ENCODE measurements at places on chromosomes 7 and 10.

DNA sequence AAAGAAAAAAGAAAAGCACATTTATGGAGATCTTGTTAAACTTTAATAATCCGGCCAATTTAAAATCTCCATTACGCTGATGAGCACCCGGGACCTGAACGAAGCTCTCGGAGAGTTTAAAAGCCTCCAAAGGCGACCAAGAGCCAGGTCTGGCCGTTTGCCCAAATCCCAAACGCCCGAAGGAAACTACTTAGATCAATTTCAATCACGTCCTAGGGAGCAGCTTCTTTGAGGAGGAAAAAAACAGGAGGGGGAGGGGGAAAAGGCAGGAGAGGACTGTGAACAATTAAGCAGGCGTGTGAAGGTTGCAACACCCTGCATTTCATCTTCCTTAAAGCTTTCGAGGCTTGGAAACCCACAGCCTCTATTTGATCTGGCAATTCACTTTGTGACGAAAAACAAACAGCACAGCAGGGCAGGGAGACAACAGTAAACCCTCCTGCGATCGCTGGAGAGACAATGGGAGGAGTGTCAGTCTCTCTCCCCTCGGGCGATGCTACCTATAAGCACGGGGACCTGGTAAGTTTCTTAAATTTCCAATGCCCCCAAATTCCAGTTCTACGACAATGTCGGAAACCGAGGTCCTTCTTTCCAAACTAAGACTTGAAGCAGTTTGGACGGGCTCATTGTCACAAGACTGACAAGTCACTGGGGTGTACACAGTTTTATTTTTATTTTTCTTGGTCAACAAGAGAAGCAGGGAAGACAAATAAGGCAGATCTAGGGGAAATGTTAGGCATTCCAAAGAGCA is 1.2 kb downstream of the KLF6 start:
- DNase-seq, result no peak

DNA sequence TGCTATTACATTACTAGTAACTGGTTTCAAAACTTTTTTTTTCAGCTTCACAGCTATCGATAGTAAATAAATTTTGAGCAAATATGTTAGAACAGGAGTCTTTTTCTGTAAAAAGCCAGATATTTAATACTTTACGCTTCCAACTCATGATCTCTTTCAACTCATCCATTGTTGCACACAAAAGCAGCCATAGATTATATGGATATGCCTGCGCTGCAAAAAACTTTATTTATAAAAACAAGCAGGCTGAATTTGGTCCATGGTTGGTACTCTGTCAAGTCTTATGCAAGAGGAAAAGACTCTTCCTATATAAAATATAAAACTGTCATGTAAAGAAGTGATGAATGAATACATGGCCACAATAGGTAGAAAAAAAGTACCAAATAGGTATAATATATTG is 31.1 kb downstream of the WASL start:
- no peak for DNase-seq

- no peak for DNase-seq
Observed at GRCh38 chr10:815338-816090, 116.0 kb downstream of the LARP4B start.

- DNase-seq, result no peak
Observed at GRCh38 chr10:79452174-79452611, 6.8 kb upstream of the ZCCHC24 start.

- DNase-seq, result no peak
Observed at GRCh38 chr7:54921116-54921515, 97.7 kb upstream of the EGFR start.

- DNase-seq, result no peak
Observed at GRCh38 chr7:30751696-30752273, at the start of gene INMT. Gene INMT, plus strand, starts transcription at chr7:30752135. Its CDS starts 16 bp downstream, at chr7:30752151.

GRCh38 chr7:148264933-148265557 is 325.5 kb upstream of the C7orf33 start:
- no peak for DNase-seq

DNA sequence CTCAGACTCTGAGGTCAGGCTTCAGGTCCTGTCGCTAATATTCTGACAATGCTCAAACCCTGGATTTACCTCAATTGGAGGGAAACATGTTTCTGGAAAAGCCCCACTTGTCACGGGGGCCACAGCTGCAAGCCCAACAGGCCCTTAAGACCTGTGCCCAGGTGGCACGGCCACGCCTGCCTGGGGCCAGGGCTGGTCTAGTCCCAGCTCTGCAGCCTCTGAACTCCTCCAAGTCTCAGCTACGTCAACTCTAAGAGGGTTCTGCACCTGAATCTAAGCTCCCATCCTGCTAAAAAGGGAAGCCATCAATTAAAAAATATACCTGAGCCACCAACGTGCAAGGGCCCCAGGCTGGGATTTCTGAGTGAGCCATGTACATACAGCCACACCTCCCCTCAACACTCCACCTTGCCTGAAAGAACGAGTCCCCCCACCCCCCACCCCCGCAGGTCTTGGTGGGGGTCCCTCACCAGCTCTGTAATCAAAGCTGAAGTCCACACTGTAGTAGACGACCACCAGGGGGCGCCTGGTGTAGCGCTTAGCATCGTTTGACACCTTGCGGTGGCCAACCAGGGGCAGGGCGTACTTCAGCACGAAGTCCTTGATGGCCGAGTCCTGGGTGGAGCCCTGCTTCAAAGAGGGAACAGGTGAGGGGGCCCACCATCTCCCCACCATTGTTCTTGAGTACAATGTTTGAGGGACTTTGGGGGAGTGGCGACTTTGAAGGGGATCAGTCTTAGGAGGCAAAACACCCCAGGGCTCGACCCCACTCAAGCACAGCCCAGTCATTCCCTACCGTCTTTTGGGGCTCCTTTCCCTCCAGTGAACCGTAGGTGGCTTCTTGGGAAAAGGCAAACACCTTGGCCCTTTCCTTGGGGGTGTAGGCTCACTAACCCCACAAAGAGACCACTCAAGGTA is 22.6 kb downstream of the PDIA4 start:
- DNase-seq, result peak; percentile 79

- DNase-seq, result no peak
Observed at GRCh38 chr7:122677149-122677548, 21.8 kb downstream of the RNF133 start.

DNA sequence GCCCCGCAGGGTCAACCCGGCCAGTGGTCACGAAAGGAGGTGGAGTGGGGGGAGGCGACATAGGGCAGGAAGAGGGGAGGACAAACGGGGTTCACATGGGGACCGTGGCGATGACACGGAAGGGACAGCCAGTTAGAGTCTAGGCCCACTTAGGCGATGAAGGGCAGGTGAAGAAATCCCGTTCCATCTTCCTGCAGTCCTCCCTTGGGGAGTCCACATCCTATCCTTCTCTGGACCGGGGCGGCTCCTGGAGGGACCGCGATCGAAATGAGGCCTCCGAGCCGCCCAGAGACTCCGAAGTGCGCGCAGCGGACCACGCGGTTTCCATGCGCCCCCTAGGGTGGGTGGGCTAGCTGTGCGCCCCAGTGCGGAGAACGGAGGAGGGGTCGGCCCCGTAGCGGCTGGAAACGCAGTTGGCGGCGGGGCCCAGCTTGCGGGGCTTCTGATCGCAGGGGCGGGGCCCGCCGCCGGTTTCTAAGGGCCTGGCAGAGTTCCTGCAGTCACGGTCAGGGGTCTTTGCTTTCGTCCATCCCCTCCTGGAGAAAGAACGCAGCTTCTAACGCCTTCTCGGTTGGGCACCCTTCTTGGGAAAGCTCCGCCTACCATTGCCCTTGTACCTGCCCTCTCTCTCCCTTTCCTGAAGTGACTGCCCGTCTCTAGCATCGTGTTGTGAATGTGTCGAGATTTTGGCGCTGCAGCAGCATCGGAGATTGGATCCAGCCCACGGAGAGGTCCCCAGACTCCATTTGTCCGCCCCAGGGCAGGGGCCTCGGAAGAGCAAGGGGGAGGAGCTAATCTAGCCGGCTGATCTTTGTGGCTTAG is 17.9 kb upstream of the TMEM225B start:
- peak; percentile 47 for DNase-seq

DNA sequence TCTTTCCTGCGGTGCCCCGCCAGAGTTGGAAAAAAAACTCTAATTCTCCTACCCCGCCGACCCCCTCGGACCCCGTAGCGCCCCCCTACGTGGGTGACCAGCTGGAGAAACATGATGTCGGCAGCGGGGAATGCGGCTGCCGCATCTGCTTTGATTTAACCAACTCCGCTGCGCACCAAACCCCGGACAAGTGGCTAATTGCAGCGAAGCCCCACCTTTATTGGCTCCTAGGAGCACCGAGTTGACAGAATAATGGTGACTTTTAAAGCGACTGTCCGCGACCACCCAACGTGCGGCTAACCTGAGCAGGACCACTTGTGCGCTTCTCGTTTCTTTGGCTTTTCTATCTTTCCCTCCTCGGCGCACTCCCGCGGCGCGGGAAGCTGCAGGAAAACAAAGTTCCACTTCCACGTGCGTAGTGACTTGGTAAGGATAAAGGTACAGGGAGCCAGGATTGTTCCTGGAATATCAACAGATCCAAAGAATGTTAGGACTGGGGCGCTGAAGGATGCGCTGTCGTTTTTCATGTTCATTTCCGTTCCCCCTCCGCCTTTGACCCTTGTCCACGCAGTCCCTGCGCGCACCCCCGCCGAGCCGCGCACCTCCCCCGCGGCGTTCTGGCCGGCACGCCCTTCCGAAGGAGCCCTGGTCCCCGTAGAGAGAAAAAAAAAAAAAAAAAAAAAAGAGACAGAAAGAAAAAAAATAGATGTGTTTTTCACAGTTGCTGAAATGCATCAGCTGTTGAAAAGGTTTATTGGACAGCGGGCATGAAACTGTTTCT is 1.4 kb downstream of the WNT16 start:
- DNase-seq, result no peak

GRCh38 chr7:87574630-87575029 is 26.1 kb downstream of the ABCB1 start:
- DNase-seq, result no peak

DNA sequence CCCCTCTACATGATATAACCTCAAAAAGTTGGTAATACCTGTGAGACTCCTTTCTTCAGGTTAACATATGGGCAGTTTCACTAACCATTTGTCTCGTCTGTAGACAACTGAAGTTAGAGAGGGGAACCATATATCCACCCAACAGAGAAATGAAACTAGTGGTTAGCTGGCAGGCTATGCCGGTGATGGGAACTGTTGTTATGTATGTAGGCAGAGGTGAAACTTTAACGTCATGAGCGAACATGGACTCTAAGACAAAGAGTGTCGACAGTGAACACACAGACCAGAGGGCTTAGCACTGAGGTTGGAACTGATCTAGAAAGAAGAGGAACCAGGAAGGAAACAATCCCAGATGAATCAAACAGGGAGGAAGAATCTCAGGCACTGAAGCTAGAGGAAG is 112.4 kb downstream of the ELMO1 start:
- DNase-seq, result no peak

GRCh38 chr10:30495687-30496086 is 61.7 kb downstream of the MAP3K8 start:
- no peak for DNase-seq

- DNase-seq, result no peak
Observed at GRCh38 chr10:971150-971542, 17.1 kb upstream of the GTPBP4 start.

DNA sequence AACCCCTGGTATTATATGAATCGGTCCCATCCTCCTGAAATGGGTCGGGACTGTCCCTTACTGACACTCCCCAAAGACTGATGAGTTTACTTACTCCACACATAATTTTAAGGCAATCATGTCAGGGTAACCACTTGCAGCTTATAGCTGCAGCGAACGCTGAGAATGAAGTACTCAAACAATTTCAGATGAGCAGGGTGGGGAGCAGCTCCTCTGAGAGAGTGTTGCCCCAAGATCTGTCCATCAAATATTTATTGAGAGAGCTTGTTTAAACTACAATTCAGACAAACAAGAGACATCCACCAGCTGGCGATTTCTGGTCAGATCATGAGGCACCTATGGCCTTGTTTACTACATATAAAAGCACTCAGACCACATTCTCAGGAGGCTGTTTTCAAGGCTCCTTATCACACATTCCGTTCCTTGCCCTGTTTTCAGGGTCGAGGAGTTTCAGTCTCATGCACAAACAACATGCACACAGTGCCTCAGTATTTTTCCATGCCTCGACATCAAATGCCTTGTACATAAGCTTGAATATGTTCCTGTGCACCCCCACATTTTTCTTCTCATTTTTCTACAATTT is 80.1 kb downstream of the THSD7A start:
- no peak for DNase-seq

DNA sequence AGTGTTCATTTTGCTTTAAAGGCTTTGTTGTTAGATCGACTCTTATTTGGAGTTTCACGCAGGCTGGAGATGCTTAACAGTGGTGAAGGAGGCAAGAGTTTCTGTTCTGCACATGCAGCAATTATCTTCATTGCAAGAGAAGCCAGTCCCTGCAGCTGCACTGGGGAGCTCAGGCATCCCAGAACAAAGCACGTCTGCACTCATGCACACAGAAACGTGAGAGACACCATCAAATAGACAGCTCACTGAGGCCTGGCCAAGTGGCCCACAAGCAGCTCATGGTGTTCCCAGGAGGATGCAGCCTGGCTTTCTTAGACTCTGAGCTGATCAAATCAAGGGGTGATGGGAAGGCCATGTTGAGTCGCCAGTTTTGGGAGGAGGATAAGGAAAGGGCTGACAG is 246.1 kb downstream of the CREB5 start:
- no peak for DNase-seq

DNA sequence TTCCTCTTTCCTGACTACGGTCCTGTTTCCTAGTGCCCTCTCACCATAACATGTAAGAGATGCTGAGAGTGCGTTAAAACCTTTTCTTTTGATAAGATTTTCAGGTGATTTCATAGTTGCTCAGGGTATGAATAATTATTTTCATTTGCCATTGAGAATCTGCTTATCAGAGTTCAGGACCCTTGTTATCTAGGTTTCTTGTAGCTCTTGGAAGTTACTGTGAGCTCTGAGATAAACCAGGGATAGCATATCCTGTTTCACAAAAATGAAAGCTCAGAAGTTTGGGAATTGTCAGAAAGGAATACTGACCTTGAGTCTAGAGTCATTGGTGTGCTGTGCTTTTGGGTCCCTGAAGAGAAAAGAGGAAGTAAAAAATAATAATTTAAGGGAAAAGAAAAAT is 76.8 kb upstream of the PRKG1 start:
- no peak for DNase-seq

DNA sequence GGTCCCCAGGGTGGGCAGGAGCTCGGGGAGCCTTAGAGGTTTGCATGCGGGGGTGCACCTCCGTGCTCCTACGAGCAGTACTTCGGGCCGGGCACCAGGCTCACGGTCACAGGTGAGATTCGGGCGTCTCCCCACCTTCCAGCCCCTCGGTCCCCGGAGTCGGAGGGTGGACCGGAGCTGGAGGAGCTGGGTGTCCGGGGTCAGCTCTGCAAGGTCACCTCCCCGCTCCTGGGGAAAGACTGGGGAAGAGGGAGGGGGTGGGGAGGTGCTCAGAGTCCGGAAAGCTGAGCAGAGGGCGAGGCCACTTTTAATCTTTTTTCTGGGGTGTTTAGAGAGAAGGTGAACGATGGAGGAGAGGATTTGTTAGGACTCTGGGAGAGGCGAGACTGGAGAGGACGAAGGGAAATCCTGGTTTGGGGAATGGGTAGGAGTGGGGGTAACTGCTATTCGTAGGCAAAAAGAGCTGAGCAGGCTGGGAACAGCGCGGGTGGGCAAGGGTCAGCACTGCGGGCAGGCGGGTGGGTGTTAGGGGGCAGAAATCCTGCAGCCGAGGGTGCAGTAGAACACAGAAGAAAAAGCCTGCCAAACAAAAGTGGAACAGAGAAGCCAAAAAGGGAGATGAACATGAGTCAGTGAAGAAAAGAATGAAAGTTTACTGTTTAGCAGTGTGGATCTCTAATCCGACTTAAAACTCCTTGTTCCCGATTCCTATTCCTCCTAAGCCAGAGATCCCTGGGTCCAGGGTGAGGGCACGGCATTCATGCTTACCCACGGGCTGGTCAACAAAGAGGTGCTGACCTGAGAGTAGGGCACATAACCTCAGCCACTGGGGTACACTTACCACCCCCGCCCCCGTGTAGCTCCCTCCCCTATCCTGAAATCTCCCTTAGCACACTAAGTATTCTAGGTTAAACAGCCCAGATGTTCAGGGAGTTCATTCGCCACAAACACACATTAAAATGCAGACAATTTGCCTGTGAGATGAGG is 26.9 kb downstream of the PRSS2 start:
- no peak for DNase-seq

All from activated CD4-positive, CD25-positive, alpha-beta regulatory T cell treated with anti-CD3 and anti-CD28 coated beads, Interleukin-2, amount 50 U/mL, for 72 hours (primary cell).